CD4-positive, alpha-beta memory T cell (primary cell): ENCODE measurements at places on chromosomes 1 and 21.

DNA sequence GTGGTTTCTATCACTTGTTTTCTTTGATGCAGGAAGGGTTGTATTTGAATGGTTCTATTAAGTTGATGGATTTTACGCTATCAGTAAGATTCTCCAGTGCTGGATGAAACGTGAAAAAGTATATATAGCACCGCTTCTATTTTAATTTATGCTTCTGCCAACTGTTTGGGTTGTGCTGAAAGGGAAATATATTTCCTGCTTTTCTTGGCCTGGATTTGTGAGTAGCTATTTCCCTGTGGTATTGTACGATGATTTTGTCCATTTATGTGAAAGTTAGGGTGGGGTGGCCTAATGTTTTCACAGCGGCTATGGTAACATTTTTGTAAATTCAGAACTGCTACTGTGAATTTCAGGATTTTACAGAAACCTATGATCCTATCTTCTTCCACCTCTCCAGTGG lies 322 bp downstream of the C1orf162 start:
- no peak for DNase-seq

DNA sequence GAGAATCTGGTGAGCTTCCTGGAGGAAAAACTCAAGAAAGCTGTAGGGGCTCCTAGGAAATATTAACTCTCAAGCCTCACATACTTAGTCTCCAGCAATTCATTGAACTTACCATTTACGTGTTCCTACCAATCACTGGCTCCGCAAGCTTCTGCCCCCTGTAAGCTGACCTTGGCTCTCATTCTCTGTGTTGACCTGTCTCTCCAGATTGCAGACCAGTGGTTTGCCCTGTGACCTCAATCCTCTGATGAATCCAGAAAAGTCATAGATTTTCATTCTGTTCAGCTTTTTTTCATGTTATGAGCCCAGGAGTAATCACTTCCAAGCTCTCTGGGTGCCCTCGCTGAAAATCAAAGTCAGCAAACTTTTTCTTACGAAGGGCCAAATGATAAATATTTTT lies 241.9 kb downstream of the DSCAM start:
- no peak for DNase-seq

DNA sequence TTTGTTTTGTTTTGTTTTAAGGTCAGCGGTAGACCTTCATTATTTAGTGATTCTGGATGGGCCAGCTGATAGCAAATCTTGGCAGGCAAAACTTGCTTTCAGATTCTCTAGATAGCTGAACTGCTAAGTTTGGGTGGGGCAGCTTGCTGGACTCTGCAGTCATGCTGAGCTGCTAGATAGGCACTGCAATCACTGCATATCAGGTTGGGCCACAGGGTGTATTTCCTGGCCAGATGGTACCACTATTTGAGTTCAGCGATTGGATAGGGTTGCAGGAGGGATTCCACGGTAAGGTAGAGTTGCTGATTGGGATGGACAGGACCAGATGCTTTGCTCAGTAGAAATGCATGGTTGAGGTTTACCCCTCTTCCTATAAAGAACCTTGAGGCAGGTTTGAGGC lies 579.3 kb upstream of the ADGRL4 start:
- DNase-seq: no peak

GRCh38 chr21:29671728-29672127 lies 268.1 kb downstream of the GRIK1 start:
- DNase-seq: no peak

DNA sequence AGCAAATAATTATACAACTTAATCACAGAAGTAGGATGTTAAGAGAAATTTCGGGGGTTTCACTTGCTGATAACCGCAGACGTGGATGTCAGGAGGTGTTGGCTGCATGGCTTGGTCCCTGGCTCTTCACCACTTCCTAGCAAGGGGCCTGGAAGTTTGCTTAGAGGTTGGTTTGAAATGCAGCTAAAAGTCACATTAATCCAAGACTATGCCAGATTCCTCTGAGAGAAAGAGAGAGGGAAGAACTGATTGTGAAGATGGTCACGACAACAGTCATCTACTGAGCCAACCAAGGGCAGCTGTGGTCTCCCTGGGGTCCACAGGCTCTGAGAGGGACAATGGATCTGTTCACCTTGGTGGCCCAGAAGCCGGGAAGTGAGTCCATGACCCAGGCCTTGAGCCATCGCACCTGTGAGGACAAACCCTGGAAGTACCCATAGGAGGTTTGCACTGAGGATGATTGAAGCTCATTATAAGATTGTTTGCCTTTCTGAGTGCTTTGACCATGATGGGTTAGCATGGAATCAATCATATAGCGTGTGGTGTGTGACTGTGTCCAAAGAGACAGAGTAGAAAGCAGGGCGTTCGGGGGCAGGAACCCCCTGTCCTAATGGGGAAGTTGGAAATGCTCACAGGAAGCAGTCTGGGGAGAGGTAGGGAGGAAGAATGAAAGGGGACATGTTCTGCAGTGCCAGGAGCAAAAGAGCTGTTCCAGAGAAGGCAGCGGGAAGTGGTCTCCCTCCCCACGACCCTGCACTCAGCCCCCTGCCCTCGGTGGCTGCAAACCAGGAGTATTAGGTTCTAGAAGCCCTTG lies 47.1 kb downstream of the UMODL1 start:
- no peak for DNase-seq

GRCh38 chr1:209590405-209590804 lies 6.9 kb downstream of the CAMK1G start:
- DNase-seq: no peak
